Neural progenitor cell (in vitro differentiated cells): ENCODE measurements at places on chromosomes 13 and 19.

GRCh38 chr19:35342430-35342829, 5.3 kb upstream of the FFAR1 start:
- no peak for DNase-seq

DNA sequence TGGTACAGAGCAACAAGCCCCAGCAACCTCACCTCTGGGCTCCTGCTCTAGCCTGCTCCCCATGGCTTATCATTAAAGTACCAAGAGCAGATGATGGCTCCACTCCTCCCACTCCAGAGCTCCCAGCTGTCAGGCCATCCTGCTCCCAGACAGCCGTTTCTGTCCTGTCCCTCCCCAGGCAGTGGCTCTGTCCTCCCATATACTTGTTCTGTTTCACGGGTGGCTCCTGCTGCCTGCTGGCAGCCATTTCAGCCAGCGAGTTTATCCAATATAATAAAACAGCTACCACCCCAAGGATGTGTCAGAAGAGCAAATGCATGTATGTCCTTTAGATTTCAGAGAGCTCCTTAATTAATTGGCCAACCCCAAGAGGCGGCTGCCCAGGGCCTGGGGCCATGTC, 79.4 kb upstream of the VSTM2B start:
- no peak for DNase-seq

- DNase-seq: no peak
Measured at GRCh38 chr19:8251025-8251472, 41.9 kb downstream of the CERS4 start.

DNA sequence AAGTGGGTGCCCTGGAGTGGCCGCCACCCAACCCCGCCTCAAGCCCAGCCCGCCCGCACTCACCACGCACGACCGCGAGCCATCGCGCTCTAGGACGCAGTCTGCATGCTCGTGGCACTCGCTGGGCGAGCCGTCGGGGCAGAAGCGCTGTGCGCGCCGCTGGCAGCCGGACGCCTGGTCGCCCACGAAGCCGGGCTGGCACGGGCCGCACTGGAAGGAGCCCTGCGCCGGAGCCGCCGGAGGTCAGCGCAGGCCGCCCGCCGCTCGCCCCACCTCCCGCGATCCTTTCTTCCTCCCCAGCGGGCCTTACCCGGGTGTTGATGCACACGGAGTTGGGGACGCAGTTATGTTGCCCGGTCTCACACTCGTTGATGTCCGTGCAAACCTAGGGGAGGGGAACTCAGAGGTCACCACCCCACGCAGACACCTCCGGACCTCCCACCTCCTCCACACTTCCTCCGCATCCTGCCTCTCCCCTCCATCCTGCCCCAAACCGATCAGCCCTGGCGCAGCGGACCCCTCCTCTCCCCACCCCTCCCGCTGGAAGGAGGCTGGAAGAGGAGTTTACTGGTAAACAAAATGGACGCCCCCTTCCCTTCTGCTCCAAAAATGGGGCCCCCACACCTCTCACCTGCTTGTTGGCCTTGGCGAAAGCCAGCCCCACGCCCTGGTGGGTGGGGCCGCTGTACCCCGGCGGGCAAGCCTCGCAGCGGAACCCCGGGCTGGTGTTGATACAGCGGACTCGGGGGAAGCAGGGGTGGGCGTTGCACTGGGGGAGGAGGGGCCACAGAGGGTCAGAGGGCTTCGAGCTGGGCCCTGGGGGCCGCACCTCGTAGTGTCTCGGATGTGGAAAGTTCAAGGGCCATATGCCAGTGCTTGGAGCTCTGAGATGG, 2.3 kb downstream of the COMP start:
- peak; percentile 32 for DNase-seq

DNA sequence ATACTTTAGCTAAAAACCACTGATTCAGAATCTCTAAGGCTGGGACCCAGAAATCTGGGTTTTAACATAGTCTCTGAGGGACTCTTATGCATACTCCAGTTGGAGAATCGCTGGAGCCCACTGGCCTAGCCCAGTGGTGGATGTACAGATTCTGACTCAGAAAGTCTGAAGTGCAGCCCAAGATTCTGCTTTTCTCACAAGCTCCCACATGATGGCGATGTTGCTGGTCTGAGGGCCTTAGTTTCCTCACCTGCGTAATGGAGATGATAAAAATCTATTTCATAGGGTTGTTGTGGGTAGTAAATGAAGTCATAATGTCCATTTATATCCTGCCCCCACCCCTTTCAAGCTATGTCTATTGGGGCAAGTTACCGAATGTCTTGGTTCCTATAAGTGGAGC, 7.7 kb upstream of the CDADC1 start:
- peak; percentile 39 for DNase-seq

DNA sequence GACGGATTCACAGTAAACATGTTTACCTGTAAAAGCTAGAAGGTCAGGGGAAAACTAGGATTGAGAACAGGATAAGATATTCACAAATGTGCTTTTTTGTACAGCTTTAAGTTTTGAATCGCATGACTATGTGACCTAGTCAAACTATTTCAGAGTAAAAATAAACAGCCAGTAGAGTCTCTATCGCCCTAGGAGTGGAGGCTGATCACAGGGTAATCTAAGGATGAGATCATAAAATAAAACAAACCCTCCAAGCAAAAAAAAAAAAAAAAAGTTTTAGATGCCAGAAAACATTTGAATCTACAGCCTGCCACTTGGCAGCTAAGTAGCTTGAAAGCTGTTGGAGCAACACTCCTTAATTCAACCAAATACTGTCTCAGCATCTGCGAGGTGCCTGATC, 26.8 kb downstream of the ZNF350 start:
- DNase-seq: no peak

GRCh38 chr13:85601526-85601925, 197.7 kb downstream of the SLITRK6 start:
- DNase-seq: no peak

- DNase-seq: no peak
Measured at GRCh38 chr19:36707134-36707533, 19.7 kb downstream of the ZNF567 start.

GRCh38 chr13:106484537-106485193, 50.8 kb downstream of the EFNB2 start:
- no peak for DNase-seq

GRCh38 chr13:85278851-85279250, 520.4 kb downstream of the SLITRK6 start:
- no peak for DNase-seq

DNA sequence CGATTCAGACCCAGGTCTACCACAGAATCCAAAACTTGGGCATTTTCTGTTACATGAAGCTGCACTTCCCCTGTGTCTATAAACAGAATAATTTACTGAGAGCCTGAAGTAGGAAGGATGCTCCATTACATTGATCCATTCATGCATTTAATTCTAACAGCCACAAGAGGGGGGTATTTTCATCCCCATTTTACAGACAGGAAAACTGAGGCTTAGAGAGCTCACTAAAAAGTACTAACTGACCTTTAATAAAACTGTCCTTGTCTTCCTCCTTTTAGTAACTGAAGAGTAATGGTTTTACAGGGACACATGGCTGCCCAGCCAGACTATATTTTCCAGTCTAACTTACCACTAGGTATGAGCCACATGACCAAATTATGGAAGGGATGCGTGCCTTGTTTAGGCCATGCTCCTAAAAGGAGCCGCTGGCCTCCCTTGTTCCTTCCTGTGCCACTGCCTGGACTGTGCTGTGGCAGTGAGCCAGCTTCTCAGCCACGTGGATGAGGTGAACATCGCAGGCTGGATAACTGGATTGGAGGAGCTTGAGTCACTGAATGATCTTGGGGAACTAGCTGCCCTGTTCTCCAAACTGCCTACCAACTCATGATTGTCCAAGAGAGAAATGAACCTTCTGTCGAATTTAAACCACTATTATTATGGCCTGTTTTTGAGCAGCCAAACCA, 108.3 kb downstream of the DOCK9 start:
- no peak for DNase-seq

DNA sequence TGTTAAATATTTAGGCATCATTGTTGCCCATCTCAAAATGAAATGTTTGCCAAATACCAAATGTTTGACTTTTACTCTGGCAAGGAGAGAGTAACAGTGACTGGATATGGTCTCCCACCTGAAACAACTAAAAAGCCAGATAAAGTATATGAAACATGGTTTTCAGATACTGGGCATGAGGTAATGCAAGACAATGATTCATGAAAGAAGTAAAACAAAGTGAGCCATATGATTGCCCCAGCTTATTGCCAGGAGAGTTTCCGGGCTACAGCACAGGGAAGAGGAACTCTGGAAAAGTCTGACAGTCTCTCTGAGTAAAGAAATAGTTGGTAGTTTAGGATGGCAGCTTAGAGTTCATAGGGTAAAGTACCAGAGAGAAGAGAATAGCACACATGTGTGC, 354.6 kb downstream of the DNAJC15 start:
- no peak for DNase-seq

DNA sequence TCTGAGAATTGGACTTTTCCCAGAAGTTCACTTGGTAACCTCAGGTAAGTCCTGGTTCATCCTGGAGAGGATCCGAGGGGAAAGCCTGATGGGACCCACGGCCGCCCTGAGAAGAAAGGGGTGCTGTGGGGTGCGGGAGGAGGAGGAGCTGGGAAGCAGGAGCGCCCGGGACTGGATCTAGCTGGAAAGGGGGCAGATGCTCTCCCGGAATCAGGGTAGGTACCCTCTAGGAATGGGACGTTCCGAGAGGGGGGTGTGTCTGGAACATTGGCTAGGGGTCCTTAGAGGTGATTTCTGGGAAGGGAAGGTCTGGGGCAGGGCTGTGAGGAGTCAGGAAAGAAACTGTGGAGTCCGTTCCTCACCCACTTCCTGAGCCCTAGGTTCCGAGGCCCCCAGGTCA, 38.7 kb upstream of the ZNF492 start:
- DNase-seq: no peak

GRCh38 chr19:39145180-39145953, 19.8 kb downstream of the PAK4 start:
- DNase-seq: no peak
